AG10803 (cell line): ENCODE measurements at places on chromosomes 7 and 10.

- DNase-seq, result no peak
Observed at GRCh38 chr7:80870813-80871212, 48.0 kb downstream of the SEMA3C start.

GRCh38 chr7:26349005-26349915, 57.6 kb downstream of the SNX10 start:
- DNase-seq, result no peak

- no peak for DNase-seq
Observed at GRCh38 chr10:19003341-19003740, 45.3 kb upstream of the MALRD1 start.

DNA sequence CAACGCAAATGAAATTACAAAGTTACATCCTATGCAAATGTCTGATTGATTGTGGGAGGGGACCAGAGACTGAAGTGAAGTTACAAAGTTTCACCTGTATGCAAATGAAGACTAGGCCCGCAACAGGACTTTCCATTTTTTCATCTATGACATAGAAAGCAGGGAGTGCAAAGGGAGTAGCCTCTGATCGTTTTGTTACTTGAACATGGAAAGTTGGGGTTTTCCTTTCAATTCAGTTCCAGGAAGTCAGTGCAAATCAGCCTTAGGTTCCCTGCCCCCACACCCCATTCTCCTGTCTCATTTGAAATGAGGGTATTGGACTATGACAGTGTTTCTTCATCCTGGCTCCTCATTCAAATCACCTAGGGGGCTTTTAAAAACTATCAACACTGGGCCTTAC, 96.9 kb upstream of the HABP2 start:
- DNase-seq, result no peak

DNA sequence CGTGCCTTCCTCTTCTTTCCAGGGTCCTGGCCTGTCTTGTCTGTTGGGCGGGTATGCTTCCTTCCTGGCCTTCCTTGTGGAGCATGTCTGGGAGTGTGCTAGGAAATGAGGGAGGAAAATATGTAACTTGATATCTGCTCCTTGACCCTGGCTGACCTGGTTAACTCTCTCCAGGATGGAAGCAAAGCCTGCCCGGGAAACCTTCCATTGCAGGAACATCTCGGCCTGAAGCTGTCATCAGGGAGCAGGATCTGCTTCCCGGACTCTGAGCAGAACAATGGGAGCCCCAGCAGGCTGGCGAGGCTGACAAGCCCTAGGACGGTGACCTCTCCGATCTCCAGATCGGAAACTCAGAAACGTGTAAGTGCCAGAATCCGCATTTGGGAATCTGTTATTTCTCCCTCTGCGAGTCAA, 340.3 kb downstream of the FRMD4A start:
- DNase-seq, result peak; percentile 49

- DNase-seq, result no peak
Observed at GRCh38 chr7:137488038-137488437, 144.5 kb upstream of the PTN start.

DNA sequence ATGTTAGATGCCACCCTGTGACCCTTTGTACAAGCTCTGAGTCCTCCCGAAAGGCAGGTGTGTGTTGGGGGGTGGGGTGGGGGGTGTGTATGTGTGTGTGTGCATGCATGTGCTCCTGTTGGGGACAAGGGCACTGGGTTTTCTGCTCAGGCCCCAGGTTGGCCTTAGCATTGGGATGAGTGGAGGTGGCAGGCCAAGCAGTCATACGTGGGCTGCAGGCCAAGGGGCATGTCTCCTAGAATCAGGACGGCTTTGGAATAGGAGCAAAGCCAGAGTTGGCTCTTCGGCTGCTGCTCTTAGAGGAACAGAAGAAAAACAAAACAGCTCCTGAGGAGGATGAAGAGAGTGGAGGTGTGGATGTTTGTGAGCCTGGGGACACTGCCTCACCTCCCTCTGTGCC, 26.0 kb downstream of the HSPA12A start:
- DNase-seq, result no peak

GRCh38 chr7:106285855-106286492, 1.2 kb upstream of the NAMPT start:
- DNase-seq, result peak; percentile 30

DNA sequence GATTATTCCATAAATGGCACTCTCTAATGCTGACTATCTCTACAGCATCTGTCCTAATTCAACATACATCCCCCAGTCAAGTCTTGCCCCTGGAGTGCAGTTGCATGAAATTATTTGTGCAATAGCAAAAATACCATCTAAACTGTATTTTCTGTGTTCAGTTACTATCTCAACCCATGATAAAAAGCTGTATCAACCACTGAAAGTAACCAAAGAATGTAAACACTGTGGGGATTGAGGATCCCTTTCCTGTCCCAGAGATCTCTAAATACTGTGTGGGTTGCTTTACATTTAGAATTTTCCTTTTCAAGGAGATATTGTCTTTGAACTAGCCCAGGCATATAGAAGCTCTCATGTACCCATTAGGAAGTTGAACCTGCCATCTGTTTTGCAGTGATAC, 23.9 kb upstream of the DGKI start:
- peak; percentile 30 for DNase-seq
